ENCODE measurements at places on chromosomes 2 and 18.

GRCh38 chr18:69626171-69626570 lies 225.5 kb downstream of the DOK6 start:
- DNase-seq, result no peak

DNA sequence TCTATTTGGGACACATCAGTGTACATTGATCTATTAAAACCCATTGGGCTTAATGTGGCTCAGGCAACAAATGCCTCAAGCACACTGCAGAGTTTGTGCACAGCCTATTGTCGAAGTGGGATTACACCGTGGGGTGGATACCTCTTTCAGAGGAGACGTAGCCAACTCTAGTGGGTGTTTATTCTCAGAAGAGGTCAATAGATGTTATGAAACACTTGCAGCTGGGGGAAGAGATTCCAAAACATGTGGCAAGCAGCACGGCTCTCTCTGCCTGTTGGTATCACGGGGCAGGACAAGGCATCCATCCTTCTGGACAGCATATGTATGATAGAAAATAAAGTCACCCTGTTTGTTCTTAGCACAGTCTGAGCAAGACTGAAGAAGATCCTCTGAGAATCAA lies 121.4 kb upstream of the COPS8 start:
- no peak for DNase-seq

DNA sequence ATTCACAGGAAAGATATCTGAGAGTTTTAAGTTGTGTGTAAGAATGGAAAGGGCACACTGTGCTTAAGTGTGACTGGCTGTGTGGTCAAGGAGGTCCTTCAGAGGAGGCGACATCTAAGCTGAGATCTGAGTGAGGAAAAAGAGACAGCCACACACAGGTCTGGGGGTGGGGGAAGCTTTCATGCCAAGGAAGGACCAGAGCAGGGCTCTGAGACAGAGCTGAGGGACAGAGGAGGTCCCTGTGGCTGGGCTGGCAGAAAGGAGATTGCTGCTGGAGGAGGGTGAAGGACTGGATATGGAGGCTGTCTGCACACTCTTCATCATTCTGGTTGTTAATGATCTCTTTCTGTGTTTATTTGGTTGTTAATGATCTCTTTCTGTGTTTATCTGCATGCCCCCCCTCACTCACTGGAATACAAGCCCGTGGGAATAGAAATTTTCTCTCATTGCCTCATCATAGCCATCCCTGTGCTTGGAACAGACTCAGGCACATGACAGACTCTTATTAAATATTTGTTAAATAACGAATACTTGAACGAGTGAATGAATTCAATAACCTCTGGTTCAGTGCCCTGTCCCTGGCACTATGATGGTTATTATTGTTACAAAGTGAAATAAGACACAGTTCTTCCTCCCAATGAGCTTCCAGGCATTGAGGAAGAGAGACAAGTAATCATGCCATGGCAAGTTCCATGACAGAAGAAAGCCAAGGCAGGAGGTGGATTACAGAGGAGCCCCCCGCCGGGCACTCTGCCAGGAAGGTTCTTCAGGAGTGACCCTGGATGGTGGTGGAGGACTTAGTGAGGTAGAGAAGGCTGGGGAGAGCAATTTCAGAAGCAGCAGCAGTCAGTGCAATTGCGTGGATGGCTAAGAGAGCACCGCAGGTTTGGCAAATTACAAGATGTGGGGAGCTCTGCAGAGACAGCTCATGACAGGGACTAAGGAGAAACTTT lies 399.4 kb upstream of the HS6ST1 start:
- DNase-seq, result no peak

DNA sequence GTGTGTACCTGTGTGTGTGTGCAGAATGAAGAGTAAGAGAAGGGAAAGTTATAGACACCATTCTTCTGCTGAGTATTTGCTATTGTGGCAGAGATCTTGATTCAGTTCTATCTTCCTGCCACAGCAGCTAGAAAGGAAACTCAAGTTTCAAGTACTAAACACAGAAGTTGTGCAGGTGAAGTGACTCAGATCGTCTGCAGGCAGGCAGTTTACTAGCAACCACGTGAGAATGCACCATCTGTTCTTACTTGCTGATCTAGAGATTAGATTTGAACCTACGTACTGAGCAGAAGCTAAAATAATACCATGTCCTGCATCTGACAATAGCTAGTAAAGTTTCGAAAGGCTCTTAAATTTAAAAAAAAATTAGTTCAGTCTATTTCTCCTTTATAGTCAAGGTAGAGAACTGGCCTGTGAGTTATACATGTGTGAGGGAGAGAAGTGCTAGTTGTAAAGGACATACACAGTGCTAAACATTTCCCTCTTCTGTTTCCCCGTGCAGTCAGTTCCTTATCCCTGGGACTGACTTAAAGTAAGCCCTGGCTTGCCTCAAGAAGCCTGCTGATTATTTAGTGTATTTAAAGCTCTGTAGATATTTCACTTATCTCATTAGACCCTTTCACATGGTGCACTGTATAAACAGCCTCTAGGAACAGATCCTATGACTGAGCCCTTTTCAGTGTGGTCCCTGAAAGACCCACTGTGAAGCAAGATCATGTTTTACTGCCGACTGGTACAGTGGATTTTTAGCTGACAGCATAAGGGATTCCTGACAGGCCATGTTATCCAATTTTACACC lies 45.0 kb downstream of the SLC38A11 start:
- no peak for DNase-seq

DNA sequence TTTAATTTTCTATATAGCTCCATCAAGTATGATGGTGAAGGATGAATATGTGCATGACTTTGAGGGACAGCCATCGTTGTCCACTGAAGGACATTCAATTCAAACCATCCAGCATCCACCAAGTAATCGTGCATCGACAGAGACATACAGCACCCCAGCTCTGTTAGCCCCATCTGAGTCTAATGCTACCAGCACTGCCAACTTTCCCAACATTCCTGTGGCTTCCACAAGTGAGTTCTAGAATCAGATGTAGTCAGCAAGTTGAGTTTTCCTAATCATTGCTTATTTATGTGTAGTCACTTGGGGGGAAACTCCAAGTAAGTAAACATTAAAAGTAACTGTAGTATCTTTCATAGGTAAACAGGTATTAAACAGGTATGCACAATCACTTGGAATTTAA lies 24.8 kb downstream of the SMAD4 start:
- DNase-seq, result no peak

GRCh38 chr2:241485172-241485911 lies 23.0 kb downstream of the STK25 start:
- DNase-seq, result no peak

DNA sequence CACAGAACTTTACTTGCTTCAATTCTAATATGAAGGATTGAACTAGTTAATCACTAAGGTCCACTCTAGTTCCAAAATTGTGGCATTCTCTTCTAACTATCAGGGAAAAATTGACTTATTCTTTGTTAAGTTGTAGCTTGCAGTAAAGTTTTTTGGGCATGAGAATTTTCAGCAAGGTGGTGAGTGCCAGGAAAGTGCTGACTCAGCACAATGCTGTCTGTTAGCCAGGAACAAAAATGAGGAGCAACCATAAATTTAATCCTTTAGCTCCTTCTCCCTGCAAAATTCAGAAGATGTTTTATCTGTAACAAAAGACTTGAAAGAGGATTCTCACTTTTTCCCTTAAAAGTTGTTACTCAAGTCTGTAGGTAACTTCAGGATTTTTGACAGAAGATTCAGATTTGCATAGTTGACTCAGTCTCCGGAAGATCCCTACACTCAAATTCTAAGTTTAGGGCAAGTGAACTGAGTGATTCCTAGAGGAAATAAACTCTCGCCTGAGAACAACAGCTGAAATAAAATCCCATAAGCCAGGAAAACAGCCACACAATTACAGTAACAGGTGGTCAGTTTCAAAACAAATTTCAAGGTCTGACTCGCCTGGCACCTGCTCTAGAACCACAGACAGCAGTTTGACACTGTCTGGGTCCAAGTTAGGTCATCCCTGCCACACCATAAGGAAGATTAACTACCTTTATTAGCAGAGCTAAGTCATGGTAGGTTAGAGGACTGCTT lies 20.2 kb upstream of the DARS1 start:
- DNase-seq, result no peak

DNA sequence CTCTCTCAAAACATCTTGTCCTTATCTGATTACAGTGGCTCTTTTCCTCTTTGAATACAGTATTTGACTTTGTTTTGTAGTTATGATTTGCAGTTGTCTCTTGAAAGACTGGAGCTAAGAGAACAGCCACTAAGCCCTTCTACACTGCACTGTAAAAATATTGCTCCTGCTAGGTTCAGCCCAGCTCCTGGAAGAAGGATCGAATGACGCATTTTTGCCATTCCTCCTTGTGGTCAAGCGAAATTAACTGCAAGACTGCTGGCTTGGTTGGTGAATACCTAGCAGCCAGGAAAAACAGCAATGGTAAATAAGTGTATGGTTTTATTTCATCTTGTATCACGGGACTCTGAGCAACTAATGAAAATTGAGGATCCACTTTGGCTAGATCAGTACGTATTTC lies 407.8 kb upstream of the CDH2 start:
- peak; percentile 34 for DNase-seq

- DNase-seq, result no peak
Measured at GRCh38 chr2:227862227-227862740, 9.1 kb upstream of the DAW1 start.

- DNase-seq, result no peak
Measured at GRCh38 chr2:6492573-6492972, 373.1 kb downstream of the CMPK2 start.

GRCh38 chr2:170770606-170771420 lies 635 bp downstream of the ERICH2 start:
- no peak for DNase-seq

DNA sequence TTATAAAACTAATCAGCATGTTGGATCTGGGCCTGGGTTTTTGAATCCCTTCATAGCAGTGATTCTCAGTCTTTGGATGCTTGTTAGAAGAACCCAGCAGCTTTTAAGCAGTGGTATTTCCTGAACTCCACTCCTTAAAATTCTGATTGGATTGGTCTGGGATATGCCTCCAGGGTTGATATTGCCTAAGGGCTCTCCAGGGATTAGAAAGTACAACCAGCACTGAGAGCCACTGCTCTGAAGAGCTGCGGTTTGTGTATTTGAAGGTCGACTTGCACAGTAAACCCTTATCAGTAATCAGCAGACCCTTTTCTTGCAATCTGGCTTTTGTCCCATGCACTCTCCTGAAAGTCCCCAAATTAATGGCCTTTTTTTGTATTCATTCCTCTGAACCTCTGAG lies 17.0 kb upstream of the RBMS1 start:
- no peak for DNase-seq

DNA sequence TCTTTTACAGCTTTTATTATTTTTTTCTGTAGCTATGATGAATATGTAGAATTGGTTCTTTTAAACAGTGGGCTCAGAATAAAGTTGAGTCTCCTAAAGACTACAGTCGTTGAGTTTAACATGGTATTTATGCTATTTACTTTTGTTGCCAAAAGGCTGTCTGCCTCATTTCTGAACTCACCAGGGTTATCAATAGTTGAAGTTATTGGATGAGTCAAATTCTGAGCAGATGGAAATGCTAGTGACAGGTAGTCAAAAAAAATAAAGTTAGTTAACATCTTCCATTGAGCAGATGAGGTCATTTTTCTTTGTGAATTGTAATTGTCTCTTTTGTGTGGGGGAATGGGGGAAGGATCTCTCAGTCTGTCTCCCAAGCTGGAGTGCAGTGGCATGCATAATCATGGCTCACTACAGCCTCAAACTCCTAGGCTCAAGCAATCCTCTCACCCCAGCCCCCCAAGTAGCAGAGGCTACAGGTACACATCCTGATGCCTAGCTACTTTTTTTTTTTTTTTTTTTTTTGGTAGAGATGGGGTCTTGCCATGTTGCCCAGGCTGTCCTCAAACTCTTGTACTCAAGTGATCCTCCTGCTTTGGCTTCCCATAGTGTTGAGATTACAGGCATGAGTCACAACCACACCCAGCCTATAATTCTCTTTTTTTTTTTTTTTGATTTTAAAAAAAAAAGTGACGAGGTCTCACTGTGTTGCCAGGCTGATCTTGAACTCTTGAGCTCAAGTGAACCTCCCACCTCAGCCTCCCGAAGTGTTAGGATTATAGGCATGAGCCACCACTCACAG lies 8.9 kb downstream of the PAPOLG start:
- DNase-seq, result no peak

- no peak for DNase-seq
Measured at GRCh38 chr2:144694456-144694855, 174.5 kb upstream of the ZEB2 start.

DNA sequence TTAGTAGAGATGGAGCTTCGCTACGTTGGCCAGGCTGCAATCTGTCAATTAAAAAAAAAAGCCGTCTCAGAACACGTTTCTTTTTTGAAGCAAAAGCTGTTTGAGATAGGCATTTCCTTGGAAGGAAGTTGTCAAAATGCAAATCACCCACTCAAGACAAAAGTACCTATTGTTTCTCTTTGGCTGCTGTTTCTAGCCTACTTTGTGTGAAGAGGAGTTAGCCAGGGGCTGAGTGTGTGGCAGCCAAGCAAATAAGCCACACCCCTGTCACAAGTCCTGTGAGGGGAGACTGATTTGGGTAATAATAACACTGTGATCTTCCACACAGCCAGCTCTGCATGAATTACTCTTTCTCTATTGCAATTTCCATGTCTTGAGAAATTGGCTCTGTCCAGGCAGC lies 47.4 kb upstream of the CDCA7 start:
- no peak for DNase-seq

GRCh38 chr2:16741498-16741897 lies 75.9 kb upstream of the CYRIA start:
- no peak for DNase-seq

GRCh38 chr18:58213440-58213839 lies 169.4 kb downstream of the NEDD4L start:
- DNase-seq, result peak; percentile 86

- DNase-seq, result peak; percentile 10
Measured at GRCh38 chr18:44325903-44326635, 354.6 kb upstream of the SETBP1 start.

- DNase-seq, result no peak
Measured at GRCh38 chr2:123916051-123916450, 109.0 kb upstream of the CNTNAP5 start.

DNA sequence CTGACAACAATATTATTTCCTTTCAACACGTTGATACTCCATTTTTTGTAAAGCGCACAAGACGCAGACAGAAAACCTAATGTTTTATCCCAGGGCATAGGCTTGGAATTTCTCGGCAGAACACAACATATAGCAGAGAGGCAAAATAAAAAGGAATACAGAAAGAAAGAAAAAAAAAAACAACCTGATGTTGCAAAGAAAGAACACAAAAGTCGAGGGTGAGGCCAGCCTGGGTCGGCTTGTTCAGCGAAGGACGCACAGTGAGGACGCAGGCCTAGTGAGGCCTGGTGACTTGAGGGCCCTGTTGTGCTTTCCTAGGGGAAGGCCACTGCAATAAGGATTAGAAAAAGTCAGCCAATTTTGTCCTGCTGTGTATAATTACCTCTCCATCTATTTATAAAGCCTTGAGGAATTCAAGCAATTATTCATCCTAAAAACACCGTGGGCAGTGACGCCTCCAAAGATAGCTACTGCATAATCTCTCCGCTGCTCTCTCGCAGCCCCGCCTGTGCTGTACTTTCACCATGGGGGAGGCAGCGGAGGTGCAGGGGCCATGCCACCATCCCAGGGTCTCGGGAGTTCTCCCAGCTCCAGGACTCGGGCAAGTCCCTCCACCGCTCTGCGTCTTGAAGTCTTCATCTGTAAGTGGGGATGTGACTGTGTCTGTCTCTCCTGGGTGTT lies 61.9 kb upstream of the SH3RF3 start:
- DNase-seq, result no peak

- no peak for DNase-seq
Measured at GRCh38 chr2:224038049-224038829, 847 bp downstream of the SERPINE2 start.

All from AG04449 (cell line).